ENCODE measurements at places on chromosomes 12 and 14.

DNA sequence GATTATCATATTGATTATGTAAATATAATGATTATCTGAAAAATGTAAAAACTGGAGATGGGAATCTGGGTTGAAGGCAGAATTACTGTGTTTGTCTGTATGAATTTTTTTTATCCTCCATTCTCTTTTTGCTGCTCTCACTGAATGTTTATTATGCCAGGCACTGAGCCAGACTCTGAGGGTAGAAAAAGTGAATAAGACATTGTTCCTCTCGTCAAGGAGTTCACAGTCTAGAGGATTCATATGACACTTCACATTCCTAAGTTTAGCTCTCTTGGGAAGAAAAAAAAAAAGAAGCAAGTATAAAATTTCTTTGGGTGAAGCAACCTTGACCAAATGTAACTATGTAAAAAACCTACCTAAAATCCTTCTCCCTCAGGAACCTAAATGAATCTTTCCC, 120.9 kb upstream of the LMO3 start:
- DNase-seq: no peak

- DNase-seq: no peak
These were observed 14.7 kb downstream of the SUSD6 start for GRCh38 chr14:69626132-69626500.

- DNase-seq: no peak
These were observed 32.5 kb downstream of the MPHOSPH9 start for GRCh38 chr12:123200414-123200813.

DNA sequence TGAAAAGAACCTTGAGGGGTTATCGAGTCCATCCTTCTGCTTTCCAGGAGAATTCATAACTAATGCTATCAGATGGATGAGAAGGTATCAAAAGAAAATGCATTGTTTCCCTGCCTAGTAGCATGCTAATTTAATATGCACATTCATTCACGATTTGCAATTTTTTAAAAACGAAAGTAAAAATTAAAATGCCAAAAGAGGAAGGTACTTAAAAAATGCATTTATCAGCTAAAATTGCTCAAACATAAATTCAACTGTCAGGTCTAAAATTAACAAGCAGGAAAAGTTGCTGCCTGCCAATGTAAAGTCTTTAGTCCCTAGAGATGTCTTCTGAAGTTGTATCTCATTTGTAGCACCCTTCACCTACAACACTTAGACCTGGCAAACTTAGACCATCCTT, 7.9 kb downstream of the ATF7 start:
- DNase-seq: no peak

DNA sequence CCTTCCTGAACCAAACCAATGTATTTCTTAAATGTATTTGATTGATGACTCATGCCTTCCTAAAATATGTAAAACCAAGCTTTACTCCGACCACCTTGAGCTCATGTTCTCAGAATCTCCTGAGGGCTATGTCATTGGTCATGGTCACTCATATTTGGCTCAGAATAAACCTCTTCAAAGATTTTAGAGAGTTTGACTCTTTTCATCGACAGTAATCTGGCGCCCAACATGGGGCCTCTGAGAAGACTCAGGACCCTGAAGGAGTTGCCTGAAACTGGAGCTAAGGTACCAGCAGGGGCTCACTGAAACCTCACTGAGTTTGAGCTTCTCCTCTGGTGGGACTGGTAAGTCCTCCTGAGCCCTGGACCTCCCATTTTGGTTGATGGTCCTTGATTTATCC, 17.2 kb upstream of the PSMC1 start:
- DNase-seq: no peak

DNA sequence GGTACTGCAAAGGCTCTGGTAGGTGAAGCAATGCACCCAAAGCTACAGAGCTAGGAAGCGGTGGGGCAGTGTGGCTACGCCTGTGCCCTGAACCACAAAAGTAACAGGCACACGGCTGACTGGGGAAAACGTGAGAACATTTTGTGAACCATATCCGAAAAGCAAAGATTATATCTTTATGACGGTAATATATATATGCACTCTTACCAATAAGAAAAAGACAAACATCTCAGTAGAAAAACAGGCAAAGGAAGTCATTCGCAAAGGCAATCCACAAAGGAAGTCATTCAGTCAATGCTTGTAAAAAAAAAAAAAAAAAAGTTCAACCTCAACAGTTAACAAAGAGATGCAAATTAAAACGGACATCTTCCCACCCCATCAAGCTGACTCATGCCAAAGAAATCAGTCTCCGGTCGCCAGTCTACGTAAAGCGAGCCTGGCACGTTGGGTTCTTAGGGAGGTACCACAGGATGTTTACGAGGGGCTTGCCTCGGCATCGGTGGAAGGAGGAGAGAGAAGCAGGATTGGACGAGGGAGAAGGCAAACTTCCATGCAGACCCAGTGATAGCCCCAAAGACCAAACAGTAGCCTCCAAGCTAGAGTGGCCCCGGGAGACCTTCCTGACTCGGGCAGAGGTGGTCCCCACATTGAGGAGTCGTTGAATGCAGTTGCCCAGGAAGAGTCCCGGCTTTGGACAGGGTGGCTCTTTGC, 39.4 kb upstream of the PPP2R5C start:
- DNase-seq: no peak

DNA sequence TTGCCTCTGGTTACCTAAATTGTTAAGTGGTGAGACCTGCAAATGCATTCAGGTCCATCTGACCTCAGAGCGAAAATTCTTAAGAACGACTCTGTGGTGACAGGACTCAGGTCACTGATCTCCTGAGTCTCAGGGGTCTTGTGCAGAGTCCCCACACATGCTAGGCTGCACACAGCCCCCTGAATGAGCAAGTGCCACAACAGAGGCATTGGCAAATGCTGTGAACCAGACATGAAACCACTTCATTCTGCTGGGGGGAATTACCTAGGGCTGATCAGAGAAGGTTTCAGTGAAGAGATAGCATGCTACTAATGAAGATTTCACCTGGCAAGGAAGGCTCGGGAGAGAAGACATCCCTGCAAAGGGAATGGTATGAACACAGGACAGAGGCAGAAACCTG, 281.6 kb downstream of the ITPR2 start:
- DNase-seq: no peak

DNA sequence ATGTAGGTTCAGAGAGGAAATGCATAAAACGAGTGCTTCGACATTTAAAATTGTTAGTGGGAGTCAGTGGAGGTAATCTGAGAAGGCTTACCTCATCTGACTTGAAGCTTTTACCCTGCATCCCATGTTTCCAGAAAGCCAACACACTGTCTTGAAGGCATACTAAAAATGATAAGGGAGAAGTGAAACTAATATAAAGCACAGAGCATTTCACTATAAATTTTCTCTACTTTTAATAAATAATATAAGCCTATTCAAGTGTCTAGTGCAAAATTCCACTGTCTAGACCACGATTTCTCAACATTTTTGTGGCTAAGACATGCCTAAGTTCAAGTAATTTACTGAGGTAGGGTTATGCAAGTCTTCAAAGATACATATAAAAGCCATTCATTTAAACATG, 29.1 kb upstream of the CDKL1 start:
- DNase-seq: no peak

DNA sequence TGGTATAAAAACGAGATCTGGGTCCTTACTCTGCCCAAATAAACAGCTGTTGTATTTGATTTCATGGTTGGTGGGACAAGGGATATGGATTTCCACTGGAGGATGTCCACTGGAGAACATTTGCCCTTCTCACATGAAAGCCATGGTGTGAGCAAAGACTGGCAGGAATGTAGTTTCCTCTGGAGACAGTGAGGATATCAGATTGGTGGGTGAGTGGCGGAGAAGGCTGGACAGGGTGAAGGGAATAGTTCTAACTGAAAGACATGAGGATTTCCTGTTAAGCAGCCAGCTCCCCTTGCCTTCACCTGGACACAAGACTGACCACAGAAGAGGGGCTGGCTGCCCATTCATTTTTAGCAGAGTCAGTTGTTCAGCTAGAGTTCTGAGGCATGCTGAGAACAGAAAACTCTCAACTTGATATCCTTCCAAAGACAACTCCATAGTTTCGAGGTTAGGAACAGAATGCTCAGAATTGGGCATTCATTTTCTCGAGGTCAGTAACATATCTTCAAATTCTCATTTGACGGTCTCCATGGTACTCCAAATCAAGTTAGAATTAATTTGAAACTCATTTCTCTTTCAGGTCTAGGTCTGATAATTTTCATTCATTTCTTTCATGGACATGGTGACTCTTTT, 365.7 kb downstream of the LRIG3 start:
- DNase-seq: no peak

- DNase-seq: no peak
These were observed 22.9 kb downstream of the TRHDE start for GRCh38 chr12:72295101-72295500.

DNA sequence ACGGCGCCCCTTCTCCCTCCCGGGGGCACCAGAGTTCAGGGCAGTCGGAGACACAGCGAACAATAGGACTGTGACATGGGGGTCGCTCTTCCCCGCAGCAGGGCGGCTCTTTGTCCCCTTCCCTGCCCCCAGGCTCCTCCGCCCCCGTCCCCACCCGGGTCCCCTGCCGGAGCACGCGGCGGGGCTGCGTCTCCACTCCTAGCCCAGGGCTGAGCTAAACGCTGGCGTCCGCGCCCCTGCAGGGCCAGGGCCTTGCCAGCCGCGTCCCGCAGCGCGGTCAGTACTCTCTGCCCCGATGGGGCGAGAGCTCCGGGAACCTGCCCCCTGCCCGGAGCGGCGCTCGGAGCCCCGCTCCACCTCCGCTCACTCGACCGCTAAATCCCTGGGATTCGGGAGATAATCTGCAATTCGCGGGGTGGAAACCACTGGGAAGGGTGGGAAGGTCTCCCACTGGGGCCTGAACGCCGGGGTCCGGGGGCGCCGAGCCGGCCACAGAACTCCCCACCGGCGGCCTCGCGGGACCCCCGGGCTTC, 825 bp upstream of the CCDC85C start:
- no peak for DNase-seq

DNA sequence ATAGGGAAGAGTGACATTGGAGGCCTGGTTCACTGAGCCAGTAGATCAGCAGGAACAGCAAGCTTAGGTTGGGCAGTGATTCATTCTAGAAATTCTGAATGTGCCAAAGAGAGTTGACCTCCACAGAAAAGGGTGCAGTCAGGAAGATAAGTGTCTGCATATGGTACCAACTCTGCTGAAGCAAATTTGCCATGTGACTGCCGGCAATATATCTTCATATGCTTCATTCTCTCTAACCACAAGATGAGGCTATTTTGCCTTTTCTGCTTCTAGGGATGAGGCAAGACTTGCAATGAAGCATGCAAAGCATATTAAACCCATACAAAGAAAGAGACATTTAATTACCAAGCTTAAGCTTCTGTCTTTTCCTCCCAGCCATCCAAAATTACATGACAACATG, 13.6 kb downstream of the CCDC198 start:
- no peak for DNase-seq

GRCh38 chr12:52945389-52946232, 3.3 kb upstream of the KRT18 start:
- DNase-seq: no peak

- DNase-seq: no peak
These were observed 21.6 kb upstream of the CLEC4E start for GRCh38 chr12:8562310-8562709.

- no peak for DNase-seq
These were observed 107.2 kb downstream of the PDE3A start for GRCh38 chr12:20475542-20475941.

- peak; percentile 65 for DNase-seq
These were observed 29.0 kb downstream of the ATF7IP start for GRCh38 chr12:14394317-14395073.

GRCh38 chr14:57848353-57848752, 17.5 kb downstream of the SLC35F4 start:
- no peak for DNase-seq

GRCh38 chr12:80936353-80936641, 1.4 kb downstream of the LIN7A start:
- no peak for DNase-seq

GRCh38 chr12:49244176-49244575, 20.7 kb upstream of the TUBA1C start:
- no peak for DNase-seq

- DNase-seq: no peak
These were observed 195.8 kb upstream of the DIO3 start for GRCh38 chr14:101365329-101366158.

- DNase-seq: no peak
These were observed 58.7 kb downstream of the LRRC74A start for GRCh38 chr14:76884853-76885276.

- DNase-seq: no peak
These were observed 141.0 kb downstream of the MSRB3 start for GRCh38 chr12:65419284-65420072.

DNA sequence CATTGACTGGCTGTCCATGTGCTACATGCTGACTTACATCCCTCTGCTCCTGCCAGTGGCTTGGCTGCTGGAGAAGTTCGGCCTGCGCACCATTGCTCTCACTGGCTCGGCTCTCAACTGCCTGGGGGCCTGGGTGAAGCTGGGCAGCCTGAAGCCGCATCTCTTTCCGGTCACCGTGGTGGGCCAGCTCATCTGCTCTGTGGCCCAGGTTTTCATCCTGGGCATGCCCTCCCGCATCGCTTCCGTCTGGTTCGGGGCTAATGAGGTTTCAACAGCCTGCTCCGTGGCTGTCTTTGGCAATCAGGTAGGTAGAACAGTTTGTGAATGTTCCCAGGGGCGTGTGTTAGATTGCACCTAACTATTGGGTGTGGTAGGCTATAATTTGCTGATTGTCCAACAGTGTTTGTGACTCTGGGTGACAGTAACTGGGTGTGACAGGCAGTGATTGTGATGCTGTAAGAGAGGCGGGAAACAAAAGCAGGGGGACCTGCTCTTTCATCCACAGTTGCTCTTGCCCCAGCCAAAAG, 981 bp downstream of the FLVCR2 start:
- no peak for DNase-seq

GRCh38 chr14:74219277-74220205, 19.7 kb upstream of the VSX2 start:
- no peak for DNase-seq

- DNase-seq: no peak
These were observed 26.3 kb upstream of the ANO2 start for GRCh38 chr12:5971194-5971850.

Data from NCI-H2227 treated with DMSO at 0.1 percent for 48 hours (cell line).